Adipocyte (in vitro differentiated cells): ENCODE measurements at places on chromosomes 13 and 19.

- peak; percentile 82 for DNase-seq
Observed at GRCh38 chr13:93900731-93901130, 578.8 kb downstream of the DCT start.

GRCh38 chr13:98838776-98839175 is 86.3 kb upstream of the SLC15A1 start:
- DNase-seq, result peak; percentile 22

DNA sequence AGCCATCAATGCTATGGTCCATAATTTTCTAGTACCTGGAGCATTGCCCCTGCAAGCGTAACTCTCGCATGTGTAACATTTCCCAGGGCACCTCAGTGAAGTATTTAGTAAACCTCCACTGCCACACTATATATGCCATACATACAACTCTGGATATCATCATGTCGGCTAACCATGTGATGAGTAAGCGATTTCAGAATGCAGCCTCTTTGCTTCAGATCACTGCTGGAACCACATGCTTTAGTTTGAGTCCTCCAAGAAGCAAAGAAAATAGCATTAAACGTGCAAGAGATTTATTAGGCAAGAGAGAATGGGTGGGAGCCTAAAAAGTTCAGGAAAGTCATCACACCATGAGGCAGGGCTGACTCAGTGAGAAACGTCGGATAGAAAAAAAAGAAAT is 635.6 kb upstream of the SLITRK5 start:
- no peak for DNase-seq

DNA sequence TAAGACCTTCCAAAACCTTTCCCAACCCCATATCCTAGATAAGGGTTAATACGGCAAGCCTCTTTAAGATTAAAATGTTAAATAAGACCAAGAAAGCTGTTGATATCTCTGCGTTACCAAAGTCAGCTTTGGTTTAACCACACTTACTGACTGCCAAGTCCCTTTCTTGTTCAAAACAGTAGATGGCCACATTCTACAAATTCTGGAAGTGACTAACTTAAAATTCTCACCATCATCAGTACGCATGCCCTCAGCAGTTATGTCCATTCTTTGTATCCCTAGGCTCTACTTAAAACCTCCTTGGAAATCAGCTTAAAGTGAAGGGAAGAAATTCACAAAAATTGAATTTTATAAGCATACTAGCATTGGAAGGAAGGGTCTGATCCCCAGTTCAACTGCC is 23.6 kb downstream of the SOHLH2 start:
- no peak for DNase-seq

- DNase-seq, result no peak
Observed at GRCh38 chr19:6465006-6465405, 935 bp downstream of the CRB3 start.

GRCh38 chr13:114151565-114152284 is 19.3 kb upstream of the RASA3 start:
- no peak for DNase-seq

DNA sequence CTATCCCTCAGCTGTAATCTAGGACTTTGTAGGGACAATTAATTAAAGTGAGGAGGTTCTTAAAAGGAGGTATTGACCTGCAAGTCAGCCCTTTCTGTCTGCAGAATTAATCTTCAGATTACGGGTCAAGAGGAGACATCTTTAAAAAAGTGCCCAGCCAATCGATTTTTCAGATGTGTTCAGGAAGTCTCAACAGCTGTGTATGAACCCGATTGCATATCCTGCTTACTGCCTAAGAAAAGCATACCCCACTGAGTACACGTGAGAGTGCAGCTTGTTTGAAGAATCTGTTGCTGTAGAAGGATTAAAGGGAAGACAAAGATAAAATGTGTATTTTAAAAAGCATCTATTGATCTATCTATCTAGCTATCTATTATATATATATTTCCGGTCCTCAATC is 1194.5 kb downstream of the UQCRFS1 start:
- DNase-seq, result no peak

DNA sequence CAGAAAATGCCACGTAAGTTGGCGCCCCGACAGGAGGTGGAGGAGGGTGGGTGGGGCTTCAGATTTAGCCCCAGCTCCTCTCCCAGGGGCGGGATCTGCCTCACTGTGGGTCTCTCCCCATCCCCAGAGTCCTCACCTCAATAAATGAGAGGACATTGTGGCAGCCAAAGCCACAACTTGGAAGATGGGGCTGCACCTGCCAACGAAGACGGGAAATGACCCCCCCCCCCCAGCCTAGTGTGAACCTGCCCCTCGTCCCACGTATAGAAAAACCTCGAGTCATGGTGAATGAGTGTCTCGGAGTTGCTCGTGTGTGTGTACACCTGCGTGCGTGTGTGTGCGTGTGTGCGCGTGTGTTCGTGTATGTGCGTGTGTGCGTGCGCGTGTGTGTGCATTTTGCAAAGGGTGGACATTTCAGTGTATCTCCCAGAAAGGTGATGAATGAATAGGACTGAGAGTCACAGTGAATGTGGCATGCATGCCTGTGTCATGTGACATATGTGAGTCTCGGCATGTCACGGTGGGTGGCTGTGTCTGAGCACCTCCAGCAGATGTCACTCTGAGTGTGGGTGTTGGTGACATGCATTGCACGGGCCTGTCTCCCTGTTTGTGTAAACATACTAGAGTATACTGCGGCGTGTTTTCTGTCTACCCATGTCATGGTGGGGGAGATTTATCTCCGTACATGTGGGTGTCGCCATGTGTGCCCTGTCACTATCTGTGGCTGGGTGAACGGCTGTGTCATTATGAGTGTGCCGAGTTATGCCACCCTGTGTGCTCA is 1.5 kb upstream of the TRAPPC5 start:
- DNase-seq, result no peak
